ENCODE measurements at places on chromosomes 1 and 21.

- DNase-seq, result no peak
Measured at GRCh38 chr21:34801519-34802132, 132.8 kb downstream of the CLIC6 start.

DNA sequence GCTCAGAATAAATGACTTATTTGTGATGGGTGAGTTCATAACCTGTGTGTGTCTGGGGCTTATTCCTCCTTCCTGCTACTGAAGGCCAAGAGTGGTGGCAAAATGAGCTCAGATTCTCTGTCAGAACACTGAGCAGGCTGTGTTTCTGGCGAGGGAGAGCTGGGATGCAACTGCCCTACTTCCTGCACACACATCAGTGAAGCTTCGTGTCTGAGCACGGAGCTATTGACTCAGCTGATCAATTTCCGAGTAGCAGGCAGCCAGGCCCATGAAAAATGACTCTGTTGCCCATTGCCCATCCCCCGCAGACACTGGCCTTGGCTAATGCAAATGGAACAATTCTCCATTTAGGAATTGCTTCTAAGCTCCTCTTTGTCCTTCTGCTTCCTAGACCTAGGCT is 27.7 kb downstream of the TNR start:
- no peak for DNase-seq

GRCh38 chr1:28832966-28833365 is 21.0 kb downstream of the OPRD1 start:
- no peak for DNase-seq

- no peak for DNase-seq
Measured at GRCh38 chr21:45097827-45098387, 23.5 kb downstream of the ADARB1 start.

DNA sequence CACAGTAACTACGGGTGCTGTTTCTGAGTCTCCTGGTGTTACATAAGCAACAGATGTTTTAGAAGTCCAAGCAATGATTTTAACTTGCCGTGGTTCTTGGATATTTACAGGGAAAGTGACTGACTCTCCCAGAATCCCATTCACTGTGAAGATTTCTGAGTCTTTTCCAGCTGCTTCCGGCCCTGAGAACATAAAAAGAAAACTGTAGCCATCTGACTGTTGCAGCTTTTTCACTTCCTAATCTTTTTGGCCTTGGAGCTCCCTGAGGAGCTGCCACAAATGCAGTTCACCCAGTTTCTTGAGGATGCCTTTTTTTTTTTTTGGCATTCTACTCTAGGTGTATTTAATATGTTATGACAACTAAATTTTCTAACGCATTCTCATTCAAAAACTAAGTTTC is 13.7 kb downstream of the CD84 start:
- no peak for DNase-seq

DNA sequence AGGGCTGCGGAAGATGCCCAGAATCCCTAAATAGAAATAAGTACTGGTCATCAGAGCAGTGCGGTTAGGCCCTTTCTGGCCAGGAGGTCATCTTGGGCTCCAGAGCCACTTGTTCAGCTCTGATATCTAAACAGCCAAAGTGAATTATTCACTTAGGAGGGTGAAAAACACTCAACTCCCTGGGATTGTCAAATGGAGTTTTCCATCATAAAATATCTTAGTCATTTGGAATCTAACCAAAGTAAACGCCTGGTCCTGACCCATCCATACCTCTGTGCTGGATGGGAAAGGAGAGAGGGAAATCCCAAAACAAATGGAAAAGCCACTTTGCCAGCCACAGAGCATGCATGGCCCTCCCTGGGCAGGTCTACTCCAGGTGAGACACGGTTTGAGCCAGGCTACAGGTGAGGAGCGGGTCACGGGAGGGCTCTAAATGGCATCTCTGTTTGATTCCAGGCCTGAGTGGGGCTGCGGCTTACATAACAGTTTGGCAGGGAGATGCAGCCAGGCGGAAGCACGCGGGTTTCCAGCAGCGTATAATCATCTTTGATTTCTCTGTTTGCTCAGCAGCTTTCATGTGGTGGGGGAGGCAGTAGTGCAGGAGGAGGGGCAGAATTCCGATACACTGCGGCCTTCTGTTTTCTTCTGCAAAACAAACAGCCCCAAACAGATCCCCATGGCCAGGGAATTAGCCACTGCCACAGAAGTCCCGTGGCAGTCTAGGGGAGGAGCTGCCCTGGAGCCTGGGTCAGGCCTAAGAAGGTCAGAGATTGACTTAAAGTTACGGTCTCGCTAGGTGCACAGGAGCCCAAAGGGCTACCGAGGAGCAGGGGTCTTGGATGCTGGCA is 59.1 kb upstream of the ZNF648 start:
- no peak for DNase-seq

DNA sequence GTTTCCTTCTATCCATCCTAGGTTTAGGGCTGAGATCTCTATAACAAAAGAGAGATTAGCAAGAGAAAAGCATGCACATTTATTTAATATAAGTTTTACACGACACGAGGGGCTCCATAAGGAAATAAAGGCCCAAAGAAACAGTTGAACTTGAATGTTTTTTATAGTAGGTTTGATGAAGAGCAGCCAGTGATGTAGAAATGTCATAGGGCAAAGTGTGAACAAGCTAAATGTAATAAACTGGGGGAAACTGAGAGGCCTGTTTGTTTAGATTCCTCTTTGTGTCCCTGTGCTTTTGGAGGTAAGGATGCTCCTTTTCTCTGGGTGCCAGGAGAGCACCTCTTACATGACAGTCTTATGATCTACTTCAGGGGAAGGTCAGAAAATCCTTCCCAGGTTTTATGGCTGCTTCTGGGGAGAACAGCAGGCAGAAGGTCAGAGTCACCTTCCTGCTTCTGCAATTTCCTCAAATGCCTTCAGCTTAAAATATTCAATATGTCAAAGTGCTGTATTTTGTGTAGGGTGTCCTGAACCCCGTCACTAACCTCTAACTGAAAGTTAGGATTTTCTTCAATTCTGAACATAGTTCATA is 9.5 kb upstream of the HORMAD1 start:
- no peak for DNase-seq

DNA sequence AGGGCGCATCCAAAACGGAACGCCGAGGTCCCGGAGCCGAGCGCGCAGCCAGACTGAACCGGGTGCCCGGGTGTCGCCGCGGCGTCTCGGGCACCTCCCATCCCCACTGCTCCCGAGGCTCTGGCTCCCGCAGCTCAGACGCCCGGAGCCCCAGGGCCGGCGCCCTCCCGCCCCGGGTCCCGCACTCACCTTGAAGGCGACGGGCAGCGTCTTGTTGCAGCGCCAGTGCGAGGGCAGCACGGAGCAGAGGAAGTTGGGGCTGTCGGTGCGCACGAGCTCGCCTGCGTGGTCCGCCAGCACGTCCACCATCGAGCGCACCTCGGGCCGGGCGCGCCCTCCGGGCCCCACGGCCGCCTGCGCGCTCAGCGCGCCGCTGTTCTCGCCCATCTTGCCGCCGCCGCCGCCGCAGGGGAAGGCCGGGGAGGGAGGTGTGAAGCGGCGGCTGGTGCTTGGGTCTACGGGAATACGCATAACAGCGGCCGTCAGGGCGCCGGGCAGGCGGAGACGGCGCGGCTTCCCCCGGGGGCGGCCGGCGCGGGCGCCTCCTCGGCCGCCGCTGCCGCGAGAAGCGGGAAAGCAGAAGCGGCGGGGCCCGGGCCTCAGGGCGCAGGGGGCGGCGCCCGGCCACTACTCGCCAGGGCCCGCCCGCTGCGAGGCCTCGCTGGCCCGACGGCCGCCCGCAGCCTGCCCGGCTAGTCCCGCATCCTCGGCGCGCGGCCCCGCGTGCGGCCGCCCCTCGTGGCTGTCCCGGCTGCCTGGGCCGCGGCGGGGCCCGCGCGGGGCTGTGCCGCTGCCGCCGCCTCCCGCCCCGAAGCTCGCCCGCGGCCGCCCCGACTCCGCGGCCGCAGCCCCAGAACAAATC is 447 bp downstream of the RUNX3 start:
- peak; percentile 51 for DNase-seq

DNA sequence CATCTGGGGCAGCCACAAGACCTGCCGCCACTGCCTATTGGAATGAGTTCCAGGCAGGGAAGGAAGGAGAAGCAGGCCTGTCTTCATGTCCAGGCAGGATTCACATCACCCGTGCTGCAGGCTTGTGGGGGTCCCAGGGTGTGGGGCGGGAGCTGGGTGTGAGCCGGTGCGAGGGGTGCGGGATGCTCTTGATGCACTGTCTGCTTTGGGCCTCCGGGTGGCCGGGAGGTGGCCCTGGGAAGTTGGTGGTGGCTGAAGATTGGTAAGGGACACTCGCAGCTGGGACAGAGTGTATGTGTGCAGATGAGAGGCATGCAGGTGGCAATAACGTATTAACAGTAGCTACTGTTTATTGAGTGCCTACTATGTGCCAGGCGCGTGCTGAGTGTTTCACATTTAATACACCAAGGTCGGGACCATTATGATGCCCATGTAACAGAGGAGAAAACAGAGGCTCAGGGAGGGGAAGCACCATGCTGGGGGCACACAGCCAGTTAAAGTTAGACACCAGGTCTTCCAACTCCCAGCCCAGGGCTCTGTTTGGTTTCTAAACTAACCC is 3.3 kb downstream of the CROCC start:
- no peak for DNase-seq

GRCh38 chr1:78678324-78678723 is 28.7 kb downstream of the IFI44 start:
- DNase-seq, result no peak

DNA sequence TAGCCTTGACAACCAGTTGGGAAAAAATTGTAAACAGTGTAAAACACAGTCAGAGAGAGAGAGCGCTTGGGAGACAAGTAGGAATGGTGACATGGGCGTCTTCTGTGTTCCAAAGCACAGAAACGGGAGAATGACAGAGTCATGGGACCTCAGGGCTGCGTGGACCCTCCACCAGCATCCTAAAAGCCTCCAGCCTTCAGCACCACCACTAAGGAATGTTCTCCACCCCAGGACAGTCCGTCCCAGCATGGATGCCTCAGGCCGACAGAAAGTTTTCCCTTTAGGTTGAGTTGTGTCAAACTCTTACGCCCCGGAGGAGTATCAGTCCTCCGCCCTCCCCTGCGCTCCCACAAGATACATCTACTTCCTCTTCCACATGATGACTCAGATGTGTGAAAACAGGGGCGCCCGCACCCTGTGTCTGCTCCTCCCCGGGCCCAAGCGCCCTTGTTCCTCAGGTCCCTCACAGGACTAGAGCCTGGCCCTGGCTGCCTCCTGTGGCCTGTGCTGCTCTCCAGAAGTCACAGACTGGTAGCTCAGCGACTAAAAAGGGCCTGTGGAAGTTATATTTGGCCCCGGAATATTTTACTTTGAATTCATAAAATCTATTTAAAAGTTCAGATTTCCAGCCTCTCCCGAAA is 63.9 kb upstream of the EFHD2 start:
- peak; percentile 39 for DNase-seq

- DNase-seq, result no peak
Measured at GRCh38 chr1:32431736-32432400, 33.0 kb upstream of the ZBTB8B start.

DNA sequence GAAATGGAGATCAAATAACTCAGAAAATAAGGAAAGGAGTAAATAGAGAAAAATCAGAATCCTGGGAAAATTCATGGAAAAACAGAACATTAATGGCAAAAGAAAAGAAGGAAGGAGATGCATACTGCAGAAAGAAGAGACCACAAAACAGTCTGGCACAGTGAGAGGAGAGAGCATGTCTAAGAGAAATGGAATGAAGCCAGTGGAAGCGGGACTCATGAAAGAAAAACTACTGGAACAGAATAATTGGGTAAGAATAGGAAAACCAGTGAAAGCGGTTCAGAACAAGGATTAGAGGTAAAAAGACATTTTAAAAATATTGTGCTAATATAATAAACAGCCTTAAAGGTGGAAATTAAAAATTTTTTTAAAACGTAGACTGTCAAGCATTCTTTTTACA is 93.6 kb upstream of the GREM2 start:
- DNase-seq, result no peak

DNA sequence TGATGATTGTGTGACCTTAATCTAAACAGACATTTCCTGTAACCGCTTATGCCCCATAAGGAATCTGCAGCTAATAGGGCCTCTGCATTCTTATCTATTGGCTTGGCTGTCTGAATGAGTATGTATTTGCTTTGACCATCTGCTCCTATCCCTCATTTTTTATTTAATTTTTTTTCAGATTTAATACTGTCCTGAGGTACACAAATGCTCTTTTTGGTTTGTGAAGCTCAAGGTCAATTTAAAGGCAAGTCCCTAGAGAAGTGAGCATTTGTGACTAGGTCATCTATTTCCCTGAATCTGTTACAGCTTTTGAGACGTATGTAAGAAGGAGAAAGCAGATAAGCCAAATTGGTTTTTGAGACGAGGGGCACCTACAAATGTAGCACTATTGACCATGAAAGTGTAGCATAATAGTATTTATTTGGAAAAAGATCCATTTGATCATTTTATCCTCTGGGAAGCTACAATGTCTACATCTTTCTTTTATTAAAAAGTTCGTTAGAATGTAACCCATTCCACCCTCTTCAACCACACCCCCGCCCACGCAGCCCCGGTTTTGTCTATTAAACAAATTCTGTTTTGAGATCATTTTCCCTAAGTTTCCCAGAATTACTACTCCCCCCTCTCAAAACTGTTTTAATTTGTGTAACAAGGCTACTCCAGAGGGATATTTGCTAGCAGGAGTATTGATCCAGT is 69.2 kb upstream of the HSPA13 start:
- no peak for DNase-seq

DNA sequence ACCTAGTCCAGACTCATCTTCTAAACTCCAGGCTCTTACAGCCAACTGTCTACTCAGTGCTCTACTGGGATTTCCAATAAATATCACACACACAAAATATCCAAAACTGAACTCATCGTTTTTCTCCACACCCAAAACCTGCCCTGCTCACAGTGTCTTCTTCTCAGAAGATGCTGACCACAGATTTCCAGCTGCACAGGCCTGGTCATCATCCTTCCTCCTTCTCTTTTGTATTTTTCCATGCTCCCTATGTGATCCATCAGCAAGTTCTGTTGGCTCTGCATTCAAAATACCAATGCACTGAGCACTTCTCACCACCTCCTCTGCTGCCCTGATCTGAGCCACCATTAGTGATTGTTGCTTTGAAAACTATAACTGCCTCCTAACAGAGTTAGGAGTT is 159.5 kb upstream of the KAZN start:
- DNase-seq, result no peak

GRCh38 chr1:83033682-83034081 is 965.2 kb downstream of the TTLL7 start:
- DNase-seq, result no peak

GRCh38 chr1:47313915-47314664 is at the start of gene STIL:
TSS of gene STIL (minus strand) at chr1:47314147. CDS start at chr1:47310319, 3,828 bp downstream.
- peak; percentile 95 for DNase-seq

All from activated naive CD4-positive, alpha-beta T cell treated with anti-CD3 and anti-CD28 coated beads, Interleukin-2, amount 50 U/mL, for 72 hours (primary cell).